ENCODE measurements at places on chromosomes 5 and 9.
A peak's percentile ranks its signal among the peaks of the same experiment; 100 is the strongest.

GRCh38 chr9:34170237-34170991, 8.4 kb upstream of the UBAP1 start:
- H3K27me3 ChIP-seq = no peaks in the 10 kb centered on the region
- no peak overlapping the region for H3K27ac ChIP-seq
- DNase-seq = no peak
- H3K4me3 ChIP-seq = no peak overlapping the region
- no peaks in the 10 kb centered on the region for H3K4me1 ChIP-seq

- no peak for DNase-seq
- no peaks in the 10 kb centered on the region for H3K27me3 ChIP-seq
- H3K27ac ChIP-seq = no peak overlapping the region
- H3K4me3 ChIP-seq = no peak overlapping the region
- no peaks in the 10 kb centered on the region for H3K36me3 ChIP-seq
- H3K4me1 ChIP-seq = peaks cover 28% of the 10 kb centered on the region
These were observed 41.6 kb upstream of the SHOC1 start for GRCh38 chr9:111836311-111836710.

DNA sequence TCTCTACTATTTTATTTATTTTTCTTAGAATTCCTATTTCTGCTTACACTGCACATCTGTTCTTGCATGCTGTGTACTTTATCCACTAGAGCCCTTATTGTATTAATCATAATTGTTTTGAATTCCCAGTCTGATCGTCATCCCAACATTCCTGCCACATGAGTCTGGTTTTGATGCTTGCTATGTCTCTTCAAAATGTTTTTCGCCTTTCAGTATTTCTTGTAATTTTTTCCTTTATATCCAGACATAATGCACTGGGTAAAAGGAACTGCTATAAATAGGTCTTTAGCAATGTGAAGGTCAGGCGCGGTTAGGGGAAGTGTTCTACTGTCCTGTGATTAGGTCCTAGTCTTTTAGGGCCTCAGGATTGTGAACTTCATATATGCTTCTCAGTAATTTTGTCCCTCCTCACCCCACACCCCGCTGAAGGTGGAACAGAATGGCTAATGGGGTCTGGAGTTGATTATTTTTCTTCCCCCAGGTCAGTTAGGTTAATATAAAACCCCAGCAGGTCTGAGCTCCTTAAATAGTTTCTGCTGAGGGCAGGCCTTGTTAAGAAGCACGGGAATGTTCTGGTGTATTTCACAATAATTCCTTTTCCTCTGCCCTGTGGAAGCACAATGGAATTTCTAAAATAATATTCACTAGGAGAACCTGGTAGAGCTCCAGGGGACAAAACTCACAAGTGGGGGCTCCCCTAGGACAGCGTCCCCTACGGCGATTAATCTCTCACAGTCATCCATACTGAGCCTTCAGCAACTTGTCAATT, 146.6 kb upstream of the TUT7 start:
- peak overlapping the region; percentile 95 for H3K27ac ChIP-seq
- no peaks in the 10 kb centered on the region for H3K27me3 ChIP-seq
- H3K36me3 ChIP-seq = no peaks in the 10 kb centered on the region
- H3K4me3 ChIP-seq = no peak overlapping the region
- H3K4me1 ChIP-seq = peaks cover 20% of the 10 kb centered on the region

DNA sequence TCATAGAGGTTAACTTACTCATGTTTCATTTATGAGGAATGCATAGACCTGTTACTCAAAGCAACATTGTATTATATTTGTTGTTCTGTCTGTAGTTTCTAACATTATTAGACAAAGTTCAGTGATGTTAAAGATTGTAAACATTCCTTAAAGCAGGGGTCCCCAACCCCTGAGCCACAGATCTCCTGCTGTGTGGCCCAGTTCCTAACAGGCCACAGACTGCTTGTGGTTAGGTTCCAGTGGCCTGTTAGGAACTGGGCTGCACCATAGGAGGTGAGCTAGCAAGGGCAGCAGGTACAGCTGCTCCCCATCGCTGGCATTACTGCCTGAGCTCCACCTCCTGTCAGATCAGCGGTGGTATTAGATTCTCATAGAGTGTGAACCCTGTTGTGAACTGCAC, 181.1 kb downstream of the KDM4C start:
- H3K4me1 ChIP-seq = peaks cover 9% of the 10 kb centered on the region
- no peak for DNase-seq
- no peaks in the 10 kb centered on the region for H3K36me3 ChIP-seq

- H3K4me1 ChIP-seq = peaks cover 11% of the 10 kb centered on the region
- no peaks in the 10 kb centered on the region for H3K36me3 ChIP-seq
- no peak overlapping the region for H3K4me3 ChIP-seq
- no peak overlapping the region for H3K27ac ChIP-seq
- H3K27me3 ChIP-seq = no peaks in the 10 kb centered on the region
These were observed 1937.9 kb upstream of the WWC1 start for GRCh38 chr5:166353580-166353979.

DNA sequence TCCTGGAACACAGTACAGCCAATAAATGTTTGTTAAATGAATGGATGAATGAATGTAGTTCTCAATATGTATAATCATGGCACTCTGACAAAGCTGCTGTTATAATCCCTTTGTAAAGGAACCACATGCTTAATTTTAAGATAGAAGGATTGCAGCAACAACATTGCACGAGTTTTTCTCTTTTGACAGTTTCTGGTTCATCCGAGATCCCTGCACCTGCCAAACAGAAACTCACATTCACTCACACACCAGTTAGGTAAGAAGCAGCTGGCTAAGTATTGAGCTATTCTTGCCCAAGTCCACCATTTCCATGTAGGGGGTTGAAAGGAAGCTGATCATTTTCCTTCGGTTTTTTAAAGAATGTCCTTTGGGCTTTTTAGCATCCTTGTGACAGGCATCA, 133.7 kb upstream of the MAP1B start:
- H3K4me3 ChIP-seq = no peak overlapping the region
- H3K27me3 ChIP-seq = no peaks in the 10 kb centered on the region
- DNase-seq = no peak

DNA sequence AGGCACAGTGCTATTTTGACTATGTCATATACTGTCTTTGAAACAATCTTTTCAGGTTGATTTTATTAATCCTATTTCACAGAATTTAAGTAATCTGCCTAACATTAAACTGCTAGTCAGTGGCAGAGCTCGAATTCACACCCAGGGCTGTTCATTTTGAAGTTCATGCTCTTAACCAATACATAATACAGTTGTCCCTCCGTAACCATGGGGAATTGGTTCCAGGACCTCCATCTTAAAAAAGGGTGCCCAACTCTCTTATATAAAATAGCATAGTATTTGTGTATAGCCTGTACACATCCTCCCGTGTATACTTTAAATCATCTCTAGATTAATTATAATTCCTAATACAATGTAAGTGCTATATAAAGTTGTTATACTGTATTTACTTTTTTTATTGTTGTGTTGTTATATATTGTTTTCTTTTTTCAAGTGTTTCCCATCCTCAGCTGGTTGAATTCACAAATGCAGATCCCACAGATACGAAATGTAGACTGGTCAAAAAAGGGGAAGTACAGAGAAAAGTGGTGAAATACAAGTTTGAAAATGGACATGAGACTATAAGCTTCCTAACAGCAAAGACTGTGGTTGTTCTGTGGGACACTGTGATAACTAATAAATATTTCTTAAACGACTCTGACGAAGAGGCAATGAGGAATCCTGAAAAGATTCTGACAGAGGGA, 18.3 kb downstream of the RFX3 start:
- H3K36me3 ChIP-seq = no peaks in the 10 kb centered on the region
- no peak for DNase-seq
- H3K4me3 ChIP-seq = no peak overlapping the region
- H3K27me3 ChIP-seq = no peaks in the 10 kb centered on the region
- H3K27ac ChIP-seq = peak overlapping the region; percentile 70
- peaks cover 49% of the 10 kb centered on the region for H3K4me1 ChIP-seq

- 0 out of 2 replicates have a peak, but pooled peaks cover 5% of the 10 kb centered on the region for H3K36me3 ChIP-seq
- peaks cover 60% of the 10 kb centered on the region for H3K4me1 ChIP-seq
- H3K27me3 ChIP-seq = no peaks in the 10 kb centered on the region
- H3K27ac ChIP-seq = peak overlapping the region; percentile 88
These were observed 6.3 kb downstream of the RAPGEF1 start for GRCh38 chr9:131733541-131734061.

- no peaks in the 10 kb centered on the region for H3K27me3 ChIP-seq
- no peaks in the 10 kb centered on the region for H3K36me3 ChIP-seq
- H3K4me3 ChIP-seq = no peak overlapping the region
- H3K4me1 ChIP-seq = peaks cover 48% of the 10 kb centered on the region
These were observed 86.6 kb downstream of the FEM1C start for GRCh38 chr5:115458003-115458409.

GRCh38 chr9:136254381-136255165, 9.0 kb upstream of the QSOX2 start:
- no peaks in the 10 kb centered on the region for H3K4me1 ChIP-seq
- H3K36me3 ChIP-seq = no peaks in the 10 kb centered on the region
- H3K4me3 ChIP-seq = no peak overlapping the region
- H3K27me3 ChIP-seq = no peaks in the 10 kb centered on the region
- no peak for DNase-seq

DNA sequence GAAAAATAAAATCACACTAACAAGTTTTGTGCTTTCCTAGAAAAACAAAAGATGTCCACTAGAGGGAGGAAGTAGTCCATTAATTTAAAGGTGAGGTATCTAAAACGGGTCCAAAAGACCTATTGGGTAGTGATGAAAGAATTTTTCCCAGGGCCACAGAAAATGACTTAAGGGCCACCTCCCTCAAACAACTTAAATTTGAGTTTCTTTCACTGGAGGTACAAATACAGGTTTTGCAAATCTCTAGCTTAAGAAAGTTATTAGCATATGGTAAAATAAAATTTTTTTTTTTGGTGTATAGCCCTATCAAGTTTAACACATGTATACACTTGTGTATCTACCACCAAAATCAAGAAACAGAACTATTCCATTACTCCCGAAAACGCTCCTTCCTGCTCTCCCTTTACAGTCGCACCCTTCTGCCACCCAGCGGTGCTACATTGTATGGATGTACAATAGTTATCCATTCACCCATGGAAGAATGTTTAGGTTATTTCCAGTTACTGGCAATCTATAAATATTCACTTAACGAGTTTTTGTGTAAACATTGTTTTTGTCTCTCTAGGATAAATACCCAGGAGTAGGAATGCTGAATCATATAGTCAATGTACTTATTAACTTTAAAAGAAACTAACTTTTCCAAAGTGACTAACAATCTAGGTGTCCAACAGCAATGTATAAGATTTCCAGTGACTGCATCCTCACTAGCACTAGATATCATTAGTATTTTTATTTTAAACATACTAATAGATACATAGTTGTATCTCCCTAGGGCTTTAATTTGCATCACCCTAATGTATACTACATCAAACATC, 21.9 kb downstream of the DEPDC1B start:
- no peaks in the 10 kb centered on the region for H3K27me3 ChIP-seq
- no peak overlapping the region for H3K27ac ChIP-seq
- DNase-seq = no peak
- peaks cover 16% of the 10 kb centered on the region for H3K36me3 ChIP-seq
- no peaks in the 10 kb centered on the region for H3K4me1 ChIP-seq
- H3K4me3 ChIP-seq = no peak overlapping the region

GRCh38 chr5:126483156-126483555, 59.9 kb downstream of the GRAMD2B start:
- H3K27me3 ChIP-seq = no peaks in the 10 kb centered on the region
- H3K4me3 ChIP-seq = no peak overlapping the region
- no peak overlapping the region for H3K27ac ChIP-seq
- no peak for DNase-seq

- H3K27me3 ChIP-seq = no peaks in the 10 kb centered on the region
- no peak overlapping the region for H3K27ac ChIP-seq
- no peak for DNase-seq
- H3K4me3 ChIP-seq = no peak overlapping the region
- H3K4me1 ChIP-seq = no peaks in the 10 kb centered on the region
These were observed 293.2 kb downstream of the EPB41L4A start for GRCh38 chr5:112125903-112126302.

GRCh38 chr9:135373151-135373685, 106.4 kb upstream of the PPP1R26 start:
- no peak for DNase-seq
- no peaks in the 10 kb centered on the region for H3K36me3 ChIP-seq
- no peak overlapping the region for H3K27ac ChIP-seq
- peaks cover 3% of the 10 kb centered on the region for H3K4me1 ChIP-seq
- peaks cover 18% of the 10 kb centered on the region for H3K27me3 ChIP-seq

GRCh38 chr9:116547729-116548426, 139.2 kb upstream of the TRIM32 start:
- no peaks in the 10 kb centered on the region for H3K36me3 ChIP-seq
- H3K4me1 ChIP-seq = peaks cover 29% of the 10 kb centered on the region
- H3K27me3 ChIP-seq = no peaks in the 10 kb centered on the region
- DNase-seq = no peak
- H3K27ac ChIP-seq = no peak overlapping the region

DNA sequence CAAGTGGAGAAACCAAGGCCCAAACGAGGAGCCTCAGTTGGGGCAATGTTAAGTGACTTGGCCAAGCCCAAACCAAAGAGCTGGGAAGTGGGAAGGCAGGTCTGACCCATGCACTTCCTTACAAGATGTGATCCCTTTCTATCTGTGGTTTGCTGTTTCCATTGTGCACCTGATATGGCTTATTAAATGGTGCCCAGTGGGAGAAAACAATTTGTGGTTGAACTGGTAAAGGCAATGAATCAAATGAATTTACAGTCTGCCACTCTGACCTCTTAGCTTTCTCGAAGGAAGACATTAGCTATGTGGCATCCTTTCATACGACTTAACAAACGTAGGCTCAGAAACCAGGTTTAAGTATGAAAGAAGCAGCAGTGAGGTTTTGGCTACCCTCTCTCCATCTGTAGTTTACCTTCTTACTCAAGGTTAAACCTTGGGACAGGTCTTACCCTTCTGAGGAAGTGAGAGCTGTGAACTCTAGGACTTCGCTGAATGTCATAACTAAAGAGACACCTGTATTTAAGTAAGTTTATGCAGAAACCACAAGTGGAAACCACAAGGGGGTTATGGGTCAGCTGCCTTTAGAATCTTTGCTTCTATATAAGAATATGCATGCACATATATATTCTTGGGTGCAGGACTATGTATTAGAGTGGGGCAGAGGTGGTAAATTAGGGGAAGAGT, 100.5 kb upstream of the SPATA31D4 start:
- no peaks in the 10 kb centered on the region for H3K36me3 ChIP-seq
- no peak overlapping the region for H3K4me3 ChIP-seq
- peaks cover 20% of the 10 kb centered on the region for H3K4me1 ChIP-seq
- H3K27ac ChIP-seq = no peak overlapping the region

GRCh38 chr5:155316070-155316714, 302.6 kb downstream of the KIF4B start:
- DNase-seq = no peak
- H3K4me3 ChIP-seq = no peak overlapping the region
- H3K27me3 ChIP-seq = no peaks in the 10 kb centered on the region
- no peaks in the 10 kb centered on the region for H3K36me3 ChIP-seq
- no peak overlapping the region for H3K27ac ChIP-seq
- H3K4me1 ChIP-seq = no peaks in the 10 kb centered on the region
